ENCODE measurements at places on chromosomes 1 and 21.

GRCh38 chr1:214514819-214515383 lies 36.5 kb downstream of the PTPN14 start:
- peak overlapping the region; percentile 6 for H3K4me3 ChIP-seq
- peaks cover 26% of the 10 kb centered on the region for H3K36me3 ChIP-seq
- no peak for DNase-seq
- H3K27me3 ChIP-seq, result peaks cover 9% of the 10 kb centered on the region

- DNase-seq, result no peak
- peaks cover 3% of the 10 kb centered on the region for H3K4me1 ChIP-seq
- peaks cover 46% of the 10 kb centered on the region for H3K27me3 ChIP-seq
- H3K36me3 ChIP-seq, result no peaks in the 10 kb centered on the region
- no peak overlapping the region for H3K27ac ChIP-seq
- H3K4me3 ChIP-seq, result no peak overlapping the region
Observed at GRCh38 chr1:166980383-166980782, 5.0 kb upstream of the ILDR2 start.

DNA sequence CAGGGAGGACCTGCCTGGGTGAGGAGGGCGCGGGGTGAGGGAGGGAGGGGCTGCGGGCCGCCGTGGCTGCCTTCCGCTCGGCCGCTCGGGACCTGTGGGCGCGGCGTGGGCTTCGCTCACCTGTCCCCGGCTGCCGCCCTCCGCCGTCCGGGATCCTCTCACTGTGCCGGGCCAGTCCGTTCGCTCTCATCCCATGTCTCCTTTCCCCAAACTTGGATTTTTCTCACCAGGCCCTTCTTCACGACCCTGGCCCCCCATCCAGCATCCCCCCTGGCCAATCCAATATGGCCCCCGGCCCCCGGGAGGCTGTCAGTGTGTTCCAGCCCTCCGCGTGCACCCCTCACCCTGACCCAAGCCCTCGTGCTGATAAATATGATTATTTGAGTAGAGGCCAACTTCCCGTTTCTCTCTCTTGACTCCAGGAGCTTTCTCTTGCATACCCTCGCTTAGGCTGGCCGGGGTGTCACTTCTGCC lies 362 bp downstream of the ZBTB48 start:
- no peaks in the 10 kb centered on the region for H3K27me3 ChIP-seq
- H3K4me1 ChIP-seq, result peaks cover 17% of the 10 kb centered on the region
- peaks cover 3% of the 10 kb centered on the region for H3K36me3 ChIP-seq
- H3K4me3 ChIP-seq, result peak overlapping the region; percentile 85
- H3K27ac ChIP-seq, result peak overlapping the region; percentile 41

DNA sequence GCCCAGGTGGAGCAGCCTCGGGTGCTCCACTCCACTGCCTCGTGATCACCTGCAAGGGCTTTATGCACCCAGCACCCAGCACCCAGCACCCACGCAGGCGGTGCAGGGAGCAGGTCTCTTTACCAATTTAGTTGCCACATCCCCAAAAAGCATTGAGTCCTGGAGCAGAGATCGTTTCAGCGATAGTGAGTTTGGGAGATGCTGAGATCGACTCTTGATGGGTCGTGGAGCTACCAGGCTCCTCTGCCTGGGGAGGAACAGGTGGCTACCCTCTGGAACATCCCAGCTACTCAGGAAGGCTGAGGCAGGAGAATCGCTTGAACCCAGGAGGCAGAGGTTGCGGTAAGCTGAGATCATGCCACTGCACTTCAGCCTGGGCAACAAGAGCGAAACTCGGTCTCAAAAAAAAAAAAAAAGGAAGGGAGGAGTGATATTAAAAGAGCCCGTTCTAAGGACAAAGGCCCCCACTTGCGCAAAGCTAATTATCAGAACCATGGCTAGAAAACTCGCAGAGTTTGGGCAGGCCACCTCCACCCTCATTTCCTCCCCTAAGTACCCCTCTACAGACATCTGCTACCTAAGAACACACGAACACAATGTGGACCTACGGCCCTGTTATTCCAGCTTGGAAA lies 106.5 kb upstream of the SLC45A1 start:
- no peaks in the 10 kb centered on the region for H3K36me3 ChIP-seq
- no peak for DNase-seq
- no peak overlapping the region for H3K27ac ChIP-seq

- no peaks in the 10 kb centered on the region for H3K27me3 ChIP-seq
- no peaks in the 10 kb centered on the region for H3K36me3 ChIP-seq
- no peak overlapping the region for H3K27ac ChIP-seq
- no peak for DNase-seq
- peaks cover under 1% of the 10 kb centered on the region for H3K4me1 ChIP-seq
Observed at GRCh38 chr1:207833381-207833780, 77.5 kb downstream of the CD34 start.

GRCh38 chr1:93906480-93906879 lies 2.8 kb downstream of the GCLM start:
- no peak for DNase-seq
- peaks cover 8% of the 10 kb centered on the region for H3K27me3 ChIP-seq
- H3K27ac ChIP-seq, result no peak overlapping the region
- H3K4me1 ChIP-seq, result peaks cover 25% of the 10 kb centered on the region

DNA sequence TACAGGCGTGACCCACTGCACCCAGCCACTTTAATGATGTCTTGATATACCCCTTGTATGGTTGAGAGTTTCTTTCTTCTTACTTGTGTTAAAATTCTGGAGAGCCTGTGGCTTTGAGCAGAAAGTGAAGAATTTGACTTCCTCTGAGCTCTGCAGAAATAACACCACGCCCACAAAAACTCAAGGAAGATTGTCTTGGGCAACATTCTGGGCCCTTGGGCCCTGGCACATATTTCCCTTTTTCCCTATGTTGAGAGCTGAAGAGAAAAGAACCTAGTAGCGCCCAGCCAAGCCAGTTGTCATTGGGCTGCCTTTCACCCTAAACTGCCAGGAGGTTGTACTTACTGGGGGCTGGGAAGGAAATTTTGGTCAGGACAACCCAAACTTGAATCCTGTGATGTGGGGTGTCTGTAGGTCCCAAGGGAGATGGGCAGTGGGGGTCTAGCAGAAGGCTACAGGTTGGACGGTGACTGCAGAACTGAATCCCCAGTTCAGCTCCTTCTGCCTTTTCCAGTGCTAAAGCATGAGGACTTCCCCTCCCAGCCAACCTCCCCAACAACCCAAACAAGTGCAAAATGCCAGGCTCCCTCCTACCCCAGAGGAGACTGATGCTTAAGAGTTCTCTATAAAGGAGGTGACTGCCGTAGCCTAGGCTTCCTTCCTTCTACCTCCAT lies 11.7 kb upstream of the SNAPIN start:
- H3K4me3 ChIP-seq, result no peak overlapping the region
- peak overlapping the region; percentile 94 for H3K27ac ChIP-seq
- H3K36me3 ChIP-seq, result peaks cover 42% of the 10 kb centered on the region
- peaks cover 8% of the 10 kb centered on the region for H3K4me1 ChIP-seq

DNA sequence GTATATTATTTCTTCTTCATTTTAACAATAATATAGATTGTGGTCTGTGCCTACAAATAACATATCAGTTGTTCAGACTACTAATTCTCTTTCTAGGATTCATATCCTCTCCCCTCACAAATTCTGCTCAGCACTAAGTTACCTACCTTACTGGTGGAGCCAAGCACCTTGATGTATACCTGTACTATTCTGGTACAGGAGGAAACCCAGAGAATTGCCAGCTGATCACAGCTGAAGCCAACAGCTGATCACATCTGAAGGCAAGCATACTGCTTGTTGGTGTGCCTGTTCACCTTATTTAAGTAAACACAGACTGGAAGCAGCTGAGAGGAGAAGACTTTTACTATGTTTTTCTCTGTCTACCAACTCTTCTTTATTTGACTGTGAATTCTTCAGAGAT lies 101.8 kb downstream of the PBX1 start:
- H3K36me3 ChIP-seq, result peaks cover 5% of the 10 kb centered on the region
- no peaks in the 10 kb centered on the region for H3K27me3 ChIP-seq
- no peak overlapping the region for H3K4me3 ChIP-seq
- no peak for DNase-seq
- peaks cover 54% of the 10 kb centered on the region for H3K4me1 ChIP-seq

GRCh38 chr21:35197191-35197590 lies 148.1 kb upstream of the RUNX1 start:
- DNase-seq, result no peak
- no peaks in the 10 kb centered on the region for H3K36me3 ChIP-seq
- no peaks in the 10 kb centered on the region for H3K27me3 ChIP-seq
- H3K27ac ChIP-seq, result no peak overlapping the region
- H3K4me1 ChIP-seq, result no peaks in the 10 kb centered on the region

GRCh38 chr21:37074546-37074945 lies 1.5 kb downstream of the TTC3 start:
- H3K4me1 ChIP-seq, result peaks cover 17% of the 10 kb centered on the region
- H3K4me3 ChIP-seq, result peak overlapping the region; percentile 82
- no peak overlapping the region for H3K27ac ChIP-seq
- H3K36me3 ChIP-seq, result peaks cover 5% of the 10 kb centered on the region
- no peak for DNase-seq

- H3K4me1 ChIP-seq, result peaks cover 19% of the 10 kb centered on the region
- no peak for DNase-seq
- H3K4me3 ChIP-seq, result no peak overlapping the region
- no peaks in the 10 kb centered on the region for H3K36me3 ChIP-seq
- H3K27ac ChIP-seq, result 0 out of 2 replicates have a peak overlapping the region, but pooled peaks have one; percentile 15
Observed at GRCh38 chr1:77412069-77412819, 130.4 kb downstream of the AK5 start.

DNA sequence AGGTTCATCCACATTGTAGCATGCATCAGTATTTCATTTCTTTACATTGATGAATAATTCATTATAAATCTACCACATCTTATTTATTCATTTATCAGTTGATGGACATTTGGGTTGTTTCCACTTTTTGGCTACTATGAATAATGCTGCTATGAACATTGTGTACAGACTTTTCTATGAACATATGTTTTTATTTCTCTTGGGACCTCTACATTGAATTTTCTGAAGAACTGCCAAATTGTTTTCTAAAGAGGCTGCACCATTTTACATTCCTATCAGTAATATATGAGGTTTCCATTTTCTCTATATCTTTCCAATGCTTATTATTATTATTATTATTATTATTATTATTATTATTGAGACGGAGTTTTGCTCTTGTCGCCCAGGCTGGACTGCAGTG lies 81.3 kb upstream of the SELENON start:
- no peak overlapping the region for H3K4me3 ChIP-seq
- peaks cover 22% of the 10 kb centered on the region for H3K4me1 ChIP-seq
- no peaks in the 10 kb centered on the region for H3K27me3 ChIP-seq
- no peak overlapping the region for H3K27ac ChIP-seq
- DNase-seq, result no peak

DNA sequence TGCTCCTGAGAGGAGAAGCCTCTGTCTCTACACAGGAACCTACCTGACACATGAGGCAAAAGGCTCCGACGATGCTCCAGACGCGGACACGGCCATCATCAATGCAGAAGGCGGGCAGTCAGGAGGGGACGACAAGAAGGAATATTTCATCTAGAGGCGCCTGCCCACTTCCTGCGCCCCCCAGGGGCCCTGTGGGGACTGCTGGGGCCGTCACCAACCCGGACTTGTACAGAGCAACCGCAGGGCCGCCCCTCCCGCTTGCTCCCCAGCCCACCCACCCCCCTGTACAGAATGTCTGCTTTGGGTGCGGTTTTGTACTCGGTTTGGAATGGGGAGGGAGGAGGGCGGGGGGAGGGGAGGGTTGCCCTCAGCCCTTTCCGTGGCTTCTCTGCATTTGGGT lies 3.9 kb upstream of the ACKR1 start:
- H3K27me3 ChIP-seq, result no peaks in the 10 kb centered on the region
- no peak for DNase-seq
- no peak overlapping the region for H3K27ac ChIP-seq
- H3K36me3 ChIP-seq, result no peaks in the 10 kb centered on the region
- H3K4me3 ChIP-seq, result no peak overlapping the region
- H3K4me1 ChIP-seq, result peaks cover 26% of the 10 kb centered on the region

- H3K27me3 ChIP-seq, result no peaks in the 10 kb centered on the region
- no peak overlapping the region for H3K4me3 ChIP-seq
- no peak overlapping the region for H3K27ac ChIP-seq
- no peaks in the 10 kb centered on the region for H3K36me3 ChIP-seq
- no peak for DNase-seq
Observed at GRCh38 chr1:203477748-203478147, 2.1 kb downstream of the PRELP start.

GRCh38 chr1:211082824-211083223 lies 51.1 kb downstream of the KCNH1 start:
- no peak overlapping the region for H3K4me3 ChIP-seq
- H3K27ac ChIP-seq, result no peak overlapping the region
- H3K4me1 ChIP-seq, result peaks cover 6% of the 10 kb centered on the region
- H3K27me3 ChIP-seq, result no peaks in the 10 kb centered on the region
- no peaks in the 10 kb centered on the region for H3K36me3 ChIP-seq

DNA sequence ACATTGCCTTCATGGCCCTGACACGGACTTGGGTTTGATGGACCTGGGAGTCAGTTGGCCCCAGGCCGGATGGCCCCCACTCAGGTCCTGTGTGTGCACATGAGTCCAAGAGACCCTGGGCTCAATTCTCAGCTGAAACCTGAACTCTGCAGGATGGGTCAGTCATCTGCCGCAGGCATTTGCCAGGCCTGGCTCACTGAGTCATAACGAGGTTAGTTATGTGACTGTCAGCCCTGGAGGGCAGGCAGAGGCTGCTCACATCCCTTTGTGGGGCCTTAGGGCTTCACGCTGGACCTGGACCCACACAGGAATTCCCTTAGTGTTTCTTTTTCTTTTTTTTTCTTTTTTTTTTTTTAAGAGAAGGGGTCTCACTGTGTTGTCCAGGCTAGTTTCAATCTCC lies 46.5 kb downstream of the PSMG1 start:
- H3K4me3 ChIP-seq, result no peak overlapping the region
- peaks cover 13% of the 10 kb centered on the region for H3K4me1 ChIP-seq
- H3K27me3 ChIP-seq, result no peaks in the 10 kb centered on the region
- no peaks in the 10 kb centered on the region for H3K36me3 ChIP-seq
- H3K27ac ChIP-seq, result no peak overlapping the region

GRCh38 chr1:204079608-204079999 lies 6.7 kb downstream of the SOX13 start:
- H3K27me3 ChIP-seq, result peaks cover 2% of the 10 kb centered on the region
- no peaks in the 10 kb centered on the region for H3K36me3 ChIP-seq
- peaks cover 88% of the 10 kb centered on the region for H3K4me1 ChIP-seq
- peak overlapping the region; percentile 100 for H3K27ac ChIP-seq
- H3K4me3 ChIP-seq, result peak overlapping the region; percentile 49
- no peak for DNase-seq

DNA sequence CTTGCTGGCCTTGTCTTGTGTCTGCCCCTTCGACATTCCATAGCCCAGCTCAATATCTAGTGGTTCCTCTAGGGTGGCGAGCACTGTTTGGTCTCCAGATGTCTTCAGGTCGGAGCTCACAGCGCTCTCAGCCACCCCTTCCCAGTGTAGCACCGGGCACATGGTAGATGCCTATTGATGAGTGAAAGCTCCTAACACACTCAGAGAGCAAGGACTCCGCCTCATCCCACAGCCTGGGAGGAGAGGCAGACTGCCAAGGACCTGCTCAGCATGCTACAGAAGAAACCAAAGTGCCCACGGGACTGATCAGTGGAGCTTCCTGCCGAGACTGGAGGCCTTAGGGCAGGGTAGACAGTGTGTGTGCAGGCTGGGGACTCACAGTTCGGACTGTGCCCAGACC lies 10.9 kb downstream of the PCSK9 start:
- no peaks in the 10 kb centered on the region for H3K27me3 ChIP-seq
- H3K4me3 ChIP-seq, result no peak overlapping the region
- H3K4me1 ChIP-seq, result 0 out of 2 replicates have a peak, but pooled peaks cover 2% of the 10 kb centered on the region
- H3K27ac ChIP-seq, result no peak overlapping the region
- DNase-seq, result no peak

GRCh38 chr1:188164459-188164858 lies 1335.7 kb downstream of the PLA2G4A start:
- H3K27ac ChIP-seq, result no peak overlapping the region
- H3K36me3 ChIP-seq, result no peaks in the 10 kb centered on the region
- DNase-seq, result no peak

- no peak for DNase-seq
- peaks cover 6% of the 10 kb centered on the region for H3K36me3 ChIP-seq
- H3K4me1 ChIP-seq, result peaks cover 20% of the 10 kb centered on the region
- no peak overlapping the region for H3K4me3 ChIP-seq
- no peak overlapping the region for H3K27ac ChIP-seq
- H3K27me3 ChIP-seq, result no peaks in the 10 kb centered on the region
Observed at GRCh38 chr21:27047283-27047657, 80.4 kb upstream of the ADAMTS5 start.

Measured in WTC11 (cell line).